Activated CD8-positive, alpha-beta T cell treated with anti-CD3 and anti-CD28 coated beads, Interleukin-2, amount 10 ng/mL, durations not matched to agents 7 days and 5 days (primary cell): ENCODE measurements at places on chromosomes 16 and 17. TPM values are rescaled to one million over a fixed set of nuclear protein-coding genes. Genes with fewer than 3 reads are reported as not detected.
A peak's percentile ranks its signal among the peaks of the same experiment; 100 is the strongest.

The ARHGAP44 gene
- 0.37 TPM for total RNA-seq

The SOX8 gene
- not detected for total RNA-seq

The IRX5 gene
- not detected for total RNA-seq

The NOMO2 gene
- 89.4 TPM for total RNA-seq

The IRX3 gene
- not detected for total RNA-seq

The EVPLL gene
- not detected for total RNA-seq

The ABCA3 gene
- 6.3 TPM for total RNA-seq

- H3K4me1 ChIP-seq = peaks cover 18% of the 10 kb centered on the region
- H3K4me3 ChIP-seq = no peak overlapping the region
- H3K27ac ChIP-seq = no peak overlapping the region
- H3K27me3 ChIP-seq = peaks cover 36% of the 10 kb centered on the region
- no peaks in the 10 kb centered on the region for H3K36me3 ChIP-seq
- no peak for DNase-seq
Measured at GRCh38 chr16:68446681-68447652, 1.3 kb downstream of the SMPD3 start.

DNA sequence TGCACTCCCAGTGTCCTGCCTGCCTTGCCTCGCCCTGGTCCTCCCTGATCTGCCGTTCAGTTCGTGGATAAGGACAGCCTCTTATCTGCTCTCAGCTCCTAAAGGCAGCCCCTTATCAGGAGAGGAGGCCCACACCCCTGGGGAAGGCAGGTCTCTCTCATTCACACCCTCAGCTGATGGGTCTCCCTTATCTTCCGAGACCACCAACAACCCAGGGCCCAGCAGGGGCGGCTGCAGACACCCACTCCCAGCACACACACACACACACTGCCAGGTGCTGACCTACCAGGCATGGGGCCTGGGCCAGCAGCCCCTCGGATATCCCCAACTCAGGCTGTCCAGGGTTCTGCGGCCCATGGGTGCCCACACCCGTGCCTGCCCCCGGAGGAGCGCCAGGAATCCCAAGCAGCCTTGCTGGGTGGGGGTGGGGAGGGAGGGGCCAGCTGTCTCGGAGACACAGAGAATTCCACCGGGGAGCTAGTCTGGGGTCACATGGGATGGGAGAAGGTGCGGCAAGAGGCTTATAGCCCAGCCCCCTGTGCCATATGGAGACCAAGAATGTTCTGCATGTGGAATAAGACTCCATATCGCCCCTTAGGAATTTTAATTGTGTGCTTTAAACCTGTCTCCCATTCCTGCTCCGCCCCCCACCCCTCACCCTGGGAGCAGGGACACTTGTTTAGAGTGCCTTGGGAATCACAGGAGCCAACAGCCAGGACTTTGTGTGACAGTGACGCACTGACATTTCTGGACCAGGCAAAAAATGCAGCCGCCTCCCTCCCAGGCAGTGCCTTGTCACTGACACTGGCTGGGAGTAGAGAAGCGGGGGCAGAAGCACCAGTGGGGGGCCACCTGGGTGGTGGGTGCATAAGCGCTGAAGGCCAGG is 41.9 kb upstream of the EMP2 start:
- H3K4me1 ChIP-seq = no peaks in the 10 kb centered on the region
- H3K27ac ChIP-seq = no peak overlapping the region
- no peak overlapping the region for H3K4me3 ChIP-seq
- no peak for DNase-seq
- H3K27me3 ChIP-seq = peaks cover 2% of the 10 kb centered on the region

- no peak for DNase-seq
- peaks cover 36% of the 10 kb centered on the region for H3K4me1 ChIP-seq
- H3K27ac ChIP-seq = peak overlapping the region; percentile 72
- no peak overlapping the region for H3K4me3 ChIP-seq
- peaks cover 45% of the 10 kb centered on the region for H3K36me3 ChIP-seq
Measured at GRCh38 chr17:34991606-34992005, 11.3 kb downstream of the LIG3 start.

DNA sequence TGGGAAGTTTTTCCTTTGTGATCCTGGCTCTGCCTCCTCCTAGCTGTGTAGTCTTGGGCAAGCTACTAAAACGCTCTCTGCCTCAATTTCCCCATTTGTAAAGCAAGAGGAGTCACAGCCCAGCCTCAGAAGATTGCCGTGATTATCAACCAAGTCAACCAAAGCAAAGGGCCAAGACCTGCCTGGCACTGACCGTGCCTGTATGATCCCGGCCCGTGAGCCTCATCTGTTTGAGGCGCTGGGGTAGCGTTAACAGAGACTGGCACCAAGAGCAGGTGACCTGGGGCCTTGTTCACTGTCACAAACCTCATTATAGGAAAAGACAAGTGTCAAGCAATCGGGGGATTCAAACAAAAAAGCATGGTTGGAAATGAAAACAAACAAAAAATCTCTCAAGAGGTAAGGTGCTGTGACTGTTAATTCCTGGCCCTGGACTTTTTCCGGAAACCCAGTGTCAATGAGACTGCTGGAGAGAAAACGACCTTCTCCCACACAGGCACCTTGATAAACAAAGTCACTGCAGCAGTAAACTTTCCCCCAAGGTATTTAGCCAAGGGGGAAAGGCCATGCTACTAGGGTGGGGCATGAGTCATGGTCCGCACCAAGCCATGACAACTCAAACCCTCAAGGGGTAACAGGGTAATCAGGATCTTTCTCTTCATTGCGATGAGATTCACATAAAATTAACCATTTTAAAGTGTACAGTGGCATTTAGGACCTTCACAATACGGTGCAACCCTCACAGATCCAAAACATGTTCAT is 5.4 kb downstream of the MEAK7 start:
- H3K27ac ChIP-seq = no peak overlapping the region
- H3K4me1 ChIP-seq = peaks cover 6% of the 10 kb centered on the region
- peaks cover 59% of the 10 kb centered on the region for H3K36me3 ChIP-seq
- H3K27me3 ChIP-seq = no peaks in the 10 kb centered on the region

DNA sequence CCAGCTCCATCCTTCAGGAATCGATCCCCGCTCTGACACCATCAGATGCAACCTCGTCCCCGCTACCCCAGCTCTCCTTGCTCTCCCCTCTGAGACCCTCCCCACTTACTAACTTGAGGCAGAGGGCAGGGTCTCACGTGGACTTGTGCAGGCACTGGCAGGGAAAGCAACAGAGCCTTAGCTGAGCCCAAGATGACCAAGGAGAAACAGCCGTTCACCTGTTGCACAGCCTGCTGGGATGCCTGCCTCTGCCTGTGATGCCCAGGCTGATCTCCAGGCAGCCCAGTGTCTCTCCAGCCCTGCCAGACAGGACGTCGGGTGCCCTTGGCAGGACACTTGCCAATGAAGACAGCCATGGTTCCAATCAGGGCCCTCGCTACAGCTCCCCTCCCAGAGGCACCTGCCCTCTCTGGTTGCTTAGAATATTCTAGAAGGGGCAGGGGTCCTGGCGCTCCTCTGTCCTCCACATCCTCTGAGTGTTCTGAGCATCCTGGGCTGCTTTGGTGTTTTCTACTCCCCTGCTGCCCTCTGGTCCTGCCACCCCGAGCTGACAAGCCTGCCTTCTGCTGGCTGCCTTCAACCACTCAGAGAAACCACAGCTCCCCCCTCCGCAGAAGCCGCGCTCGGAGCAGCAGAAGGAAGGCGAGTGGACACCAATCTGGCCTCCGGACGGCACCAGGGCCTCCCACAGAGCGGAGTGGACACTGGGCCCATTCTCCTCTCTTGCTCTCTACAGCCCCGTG is 6.7 kb downstream of the CEP295NL start:
- no peaks in the 10 kb centered on the region for H3K27me3 ChIP-seq
- no peaks in the 10 kb centered on the region for H3K36me3 ChIP-seq
- H3K27ac ChIP-seq = no peak overlapping the region
- H3K4me1 ChIP-seq = peaks cover 13% of the 10 kb centered on the region

- no peaks in the 10 kb centered on the region for H3K36me3 ChIP-seq
- no peaks in the 10 kb centered on the region for H3K27me3 ChIP-seq
- H3K27ac ChIP-seq = no peak overlapping the region
- DNase-seq = no peak
Measured at GRCh38 chr17:17538417-17539391, 42.5 kb upstream of the RASD1 start.

- no peaks in the 10 kb centered on the region for H3K4me1 ChIP-seq
- H3K27me3 ChIP-seq = peaks cover 36% of the 10 kb centered on the region
- no peaks in the 10 kb centered on the region for H3K36me3 ChIP-seq
- H3K27ac ChIP-seq = no peak overlapping the region
Measured at GRCh38 chr17:62805234-62805633, 2.9 kb downstream of the MARCHF10 start.

- peaks cover 23% of the 10 kb centered on the region for H3K36me3 ChIP-seq
- no peak for DNase-seq
- peak overlapping the region; percentile 88 for H3K27ac ChIP-seq
- no peaks in the 10 kb centered on the region for H3K27me3 ChIP-seq
- peaks cover 41% of the 10 kb centered on the region for H3K4me1 ChIP-seq
- H3K4me3 ChIP-seq = peak overlapping the region; percentile 82
Measured at GRCh38 chr16:88569614-88569984, 604 bp upstream of the ZC3H18 start.

DNA sequence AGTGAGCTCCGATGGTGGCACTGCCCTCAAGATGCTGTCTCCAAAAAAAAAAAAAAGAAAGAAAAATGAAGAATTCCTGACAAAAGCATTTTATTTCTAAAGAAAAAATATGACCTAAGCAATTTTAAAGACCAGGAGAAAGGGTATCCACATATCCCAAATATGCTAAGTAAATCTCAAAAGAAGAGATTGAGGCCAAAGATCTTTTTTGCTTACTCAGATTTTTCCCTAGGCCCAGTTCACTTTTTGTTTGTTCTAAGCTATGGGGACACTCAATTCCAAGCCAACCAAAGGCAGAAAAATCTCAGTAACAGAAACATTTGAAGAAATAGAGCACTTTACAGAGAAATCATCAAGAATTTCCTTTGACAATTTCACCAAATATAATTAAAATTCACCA is 150.8 kb downstream of the SOX9 start:
- peaks cover under 1% of the 10 kb centered on the region for H3K27me3 ChIP-seq
- no peak overlapping the region for H3K27ac ChIP-seq
- H3K4me1 ChIP-seq = no peaks in the 10 kb centered on the region
- DNase-seq = no peak
- H3K36me3 ChIP-seq = no peaks in the 10 kb centered on the region

GRCh38 chr17:37123386-37123785 is 174.6 kb downstream of the AATF start:
- H3K4me1 ChIP-seq = no peaks in the 10 kb centered on the region
- peaks cover 49% of the 10 kb centered on the region for H3K36me3 ChIP-seq
- H3K27me3 ChIP-seq = no peaks in the 10 kb centered on the region
- no peak for DNase-seq
- H3K4me3 ChIP-seq = no peak overlapping the region
- H3K27ac ChIP-seq = no peak overlapping the region
